Right atrium auricular region (tissue), 2 donors: ENCODE measurements at places on chromosomes 7 and 10. TPM values are rescaled to one million over a fixed set of nuclear protein-coding genes. Genes with fewer than 3 reads are reported as not detected.
A peak's percentile ranks its signal among the peaks of the same experiment; 100 is the strongest.

GRCh38 chr10:132005147-132005546 lies 23.4 kb upstream of the BNIP3 start:
- no peak for DNase-seq
- no peaks in the 10 kb centered on the region for H3K36me3 ChIP-seq
- no peaks in the 10 kb centered on the region for H3K27me3 ChIP-seq
- H3K4me1 ChIP-seq: no peaks in the 10 kb centered on the region
- H3K27ac ChIP-seq: no peak overlapping the region

The SPDYE2 gene
- total RNA-seq: not detected

GRCh38 chr7:70947181-70947580 lies 184.8 kb upstream of the GALNT17 start:
- no peak overlapping the region for H3K4me3 ChIP-seq
- H3K27me3 ChIP-seq: no peaks in the 10 kb centered on the region
- no peaks in the 10 kb centered on the region for H3K4me1 ChIP-seq

The KNDC1 gene
- 1.8 TPM for total RNA-seq

DNA sequence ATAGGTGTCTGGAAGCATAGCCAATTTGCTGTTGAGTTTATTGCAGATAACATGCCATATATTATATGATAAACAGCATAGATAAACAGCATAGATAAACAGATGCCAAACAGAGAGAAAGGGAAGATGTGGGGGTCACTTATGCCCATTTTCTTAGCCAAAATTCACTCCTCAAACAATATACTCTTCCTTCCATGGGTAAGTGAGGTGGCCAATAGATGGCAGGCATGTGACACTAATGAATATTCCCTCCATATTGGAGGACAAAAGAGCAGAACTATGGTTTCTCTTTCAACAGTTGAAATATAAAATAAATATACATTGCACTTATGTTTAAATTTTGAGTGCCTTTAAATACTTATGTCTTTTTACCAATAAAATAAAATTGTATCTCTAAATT lies 1212.8 kb downstream of the REEP3 start:
- no peak overlapping the region for H3K4me3 ChIP-seq
- DNase-seq: no peak
- no peaks in the 10 kb centered on the region for H3K36me3 ChIP-seq
- no peaks in the 10 kb centered on the region for H3K4me1 ChIP-seq
- no peak overlapping the region for H3K27ac ChIP-seq

DNA sequence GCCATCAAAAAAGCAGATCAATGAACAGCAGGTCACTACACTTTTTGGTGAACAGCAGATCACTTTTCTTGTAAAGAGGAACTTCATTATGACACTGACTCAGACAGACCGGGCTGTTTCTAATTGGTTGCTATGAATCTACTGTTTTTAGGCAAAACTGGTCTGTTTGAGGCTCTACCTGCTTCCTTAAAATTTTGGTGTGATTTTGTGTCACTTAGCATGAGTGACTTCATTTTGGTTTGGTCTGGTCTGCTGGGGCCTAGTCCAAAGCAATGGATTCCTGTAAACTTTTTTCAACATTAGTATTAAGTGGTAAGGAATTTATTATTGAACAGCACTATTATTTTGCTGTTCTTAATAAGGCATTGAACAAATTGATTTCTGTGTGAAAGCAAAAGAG lies 41.8 kb upstream of the C10orf71 start:
- no peaks in the 10 kb centered on the region for H3K27me3 ChIP-seq
- H3K4me3 ChIP-seq: no peak overlapping the region
- DNase-seq: no peak

The SRRM3 gene
- total RNA-seq: 27.1 TPM

The CALHM1 gene
- not detected for total RNA-seq

DNA sequence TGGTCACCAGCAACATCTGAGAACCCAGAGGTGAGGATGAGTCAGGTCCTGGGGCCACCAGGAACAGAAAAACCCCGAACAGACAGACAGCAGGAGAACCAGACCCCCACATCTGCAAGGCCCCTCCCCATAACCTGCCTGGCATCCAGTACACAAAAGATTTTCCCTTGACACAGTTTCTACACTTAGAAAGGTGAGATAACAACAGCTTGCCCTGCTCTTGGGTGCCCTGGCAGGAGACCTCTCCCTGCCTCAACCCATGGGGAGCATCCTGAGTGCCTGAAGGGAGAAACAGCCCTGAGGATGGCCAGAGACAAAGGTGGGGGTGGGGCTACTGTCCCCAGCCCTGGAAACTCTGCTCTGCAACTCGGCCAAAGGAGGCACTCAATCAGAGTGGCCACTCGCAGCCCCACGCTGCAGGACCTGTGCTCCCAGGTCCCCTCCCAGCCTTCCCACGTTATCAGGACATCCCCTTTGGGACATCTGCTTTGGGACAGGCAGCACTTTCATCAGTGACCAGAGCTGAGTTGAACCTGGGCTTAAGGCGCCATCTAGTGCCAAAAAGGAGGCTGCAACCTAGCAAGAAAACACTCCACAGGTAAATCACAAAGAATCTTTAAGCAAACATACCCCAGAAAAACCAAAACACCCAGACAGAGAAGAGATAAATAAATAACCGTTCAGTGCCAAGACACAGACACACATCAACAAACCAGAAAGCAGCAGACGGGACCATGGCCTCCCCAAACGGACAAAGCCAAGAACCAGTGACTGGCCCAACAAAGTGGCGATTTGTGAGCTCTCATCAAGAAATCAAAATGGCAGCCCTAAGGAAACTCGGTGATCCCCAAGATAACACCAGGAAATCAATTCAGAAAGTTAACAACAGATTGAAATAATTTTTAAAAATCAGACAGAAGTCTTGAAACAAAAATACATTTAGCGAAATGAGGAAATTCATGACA lies 233.7 kb downstream of the PTPRN2 start:
- H3K36me3 ChIP-seq: no peaks in the 10 kb centered on the region
- no peak overlapping the region for H3K27ac ChIP-seq
- no peak for DNase-seq
- no peak overlapping the region for H3K4me3 ChIP-seq

The CFAP58 gene
- total RNA-seq: 3.5 TPM

The HMX2 gene
- total RNA-seq: not detected

GRCh38 chr7:126791306-126791705 lies 461.4 kb downstream of the GRM8 start:
- no peaks in the 10 kb centered on the region for H3K27me3 ChIP-seq
- DNase-seq: no peak
- no peak overlapping the region for H3K4me3 ChIP-seq
- no peaks in the 10 kb centered on the region for H3K4me1 ChIP-seq
- no peak overlapping the region for H3K27ac ChIP-seq
- no peaks in the 10 kb centered on the region for H3K36me3 ChIP-seq

DNA sequence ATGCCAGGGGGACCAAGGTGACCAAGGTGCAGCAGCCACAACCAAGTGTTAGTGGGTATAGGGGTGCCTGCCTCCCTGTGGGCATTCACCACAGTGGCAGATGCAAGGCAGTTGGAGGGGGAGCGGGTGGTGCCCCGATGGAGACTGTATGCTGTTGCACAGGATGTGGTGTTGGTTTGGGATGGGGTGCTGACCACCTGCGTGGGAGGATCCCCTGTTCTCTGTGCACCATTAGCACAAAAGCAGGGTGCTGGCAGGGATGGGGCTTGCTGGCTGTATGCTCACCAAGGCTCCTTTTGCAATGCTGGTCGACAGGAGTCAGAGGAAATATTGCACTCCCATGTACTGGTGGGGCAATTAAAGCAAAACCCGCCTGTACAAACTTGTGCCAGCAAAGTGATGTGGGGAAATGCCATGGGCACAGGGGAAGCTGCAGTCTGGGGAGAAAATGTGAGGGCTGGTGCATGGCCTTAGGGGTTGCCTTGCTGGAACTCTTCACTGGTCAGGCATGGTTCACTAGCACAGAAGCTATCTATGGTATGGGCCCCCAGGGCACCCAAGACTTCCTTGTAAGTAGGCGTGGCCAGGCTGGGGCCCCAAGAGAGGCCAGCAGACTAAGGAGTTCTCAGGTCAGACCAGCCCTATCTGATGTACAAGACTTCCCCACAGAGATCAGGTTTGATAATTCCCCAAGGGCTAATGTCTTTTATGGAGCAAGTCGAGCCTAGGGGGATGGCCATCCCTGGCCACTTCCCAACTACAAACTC lies 51.9 kb upstream of the GNAT3 start:
- H3K36me3 ChIP-seq: no peaks in the 10 kb centered on the region
- H3K4me3 ChIP-seq: no peak overlapping the region
- no peaks in the 10 kb centered on the region for H3K27me3 ChIP-seq
- H3K4me1 ChIP-seq: no peaks in the 10 kb centered on the region

The TFEC gene
- 2.1 TPM for total RNA-seq

The ATP6V0A4 gene
- total RNA-seq: not detected

The PRKRIP1 gene
- total RNA-seq: 9.8 TPM

GRCh38 chr10:132448248-132448731 lies 51.3 kb downstream of the PWWP2B start:
- H3K27ac ChIP-seq: no peak overlapping the region
- peaks cover 28% of the 10 kb centered on the region for H3K4me1 ChIP-seq
- no peaks in the 10 kb centered on the region for H3K27me3 ChIP-seq
- no peak overlapping the region for H3K4me3 ChIP-seq
- no peak for DNase-seq

GRCh38 chr7:123749537-123749857 lies 694 bp upstream of the WASL start:
- peak; percentile 71 for DNase-seq
- no peaks in the 10 kb centered on the region for H3K36me3 ChIP-seq
- peak overlapping the region; percentile 99 for H3K27ac ChIP-seq
- H3K4me3 ChIP-seq: peak overlapping the region; percentile 95
- no peaks in the 10 kb centered on the region for H3K4me1 ChIP-seq
- no peaks in the 10 kb centered on the region for H3K27me3 ChIP-seq

DNA sequence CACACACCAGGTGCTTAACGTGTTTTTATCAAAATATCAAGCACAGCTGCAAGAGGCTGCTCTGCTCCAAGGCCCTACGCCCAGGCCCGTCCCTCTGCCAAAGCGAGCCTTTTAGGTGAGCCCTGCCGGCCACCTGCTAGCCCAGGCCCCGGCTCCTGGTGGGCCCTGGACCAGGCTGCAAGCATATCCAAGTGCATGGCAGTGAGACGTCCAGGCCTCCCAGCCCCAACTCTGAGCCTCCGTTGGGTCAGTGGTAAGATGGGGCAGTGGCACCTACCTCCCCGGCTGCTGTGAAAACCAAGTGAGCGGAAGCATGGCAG lies 136.2 kb downstream of the LHPP start:
- H3K36me3 ChIP-seq: no peaks in the 10 kb centered on the region
- no peaks in the 10 kb centered on the region for H3K27me3 ChIP-seq
- DNase-seq: no peak
- H3K4me1 ChIP-seq: no peaks in the 10 kb centered on the region
- no peak overlapping the region for H3K27ac ChIP-seq

The NSMCE4A gene
- 34.9 TPM for total RNA-seq

DNA sequence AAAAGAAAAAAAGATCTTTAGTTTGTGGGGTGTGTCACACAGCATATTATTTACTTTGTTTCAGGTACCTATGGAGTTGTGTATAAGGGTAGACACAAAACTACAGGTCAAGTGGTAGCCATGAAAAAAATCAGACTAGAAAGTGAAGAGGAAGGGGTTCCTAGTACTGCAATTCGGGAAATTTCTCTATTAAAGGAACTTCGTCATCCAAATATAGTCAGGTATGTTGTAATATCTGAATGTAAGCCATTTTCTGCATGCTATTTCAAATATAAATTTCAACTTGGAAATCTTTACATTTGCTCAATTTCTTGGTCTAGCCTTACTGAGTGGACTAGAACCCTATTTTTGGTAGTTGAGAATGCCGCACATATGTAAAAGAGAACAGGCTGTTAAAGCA lies 6.4 kb downstream of the CDK1 start:
- H3K4me3 ChIP-seq: no peak overlapping the region
- no peak overlapping the region for H3K27ac ChIP-seq
- no peaks in the 10 kb centered on the region for H3K4me1 ChIP-seq

- DNase-seq: no peak
- no peaks in the 10 kb centered on the region for H3K4me1 ChIP-seq
- H3K27me3 ChIP-seq: no peaks in the 10 kb centered on the region
- no peak overlapping the region for H3K27ac ChIP-seq
- no peak overlapping the region for H3K4me3 ChIP-seq
- H3K36me3 ChIP-seq: no peaks in the 10 kb centered on the region
Observed at GRCh38 chr7:51113962-51114361, 202.6 kb downstream of the COBL start.

DNA sequence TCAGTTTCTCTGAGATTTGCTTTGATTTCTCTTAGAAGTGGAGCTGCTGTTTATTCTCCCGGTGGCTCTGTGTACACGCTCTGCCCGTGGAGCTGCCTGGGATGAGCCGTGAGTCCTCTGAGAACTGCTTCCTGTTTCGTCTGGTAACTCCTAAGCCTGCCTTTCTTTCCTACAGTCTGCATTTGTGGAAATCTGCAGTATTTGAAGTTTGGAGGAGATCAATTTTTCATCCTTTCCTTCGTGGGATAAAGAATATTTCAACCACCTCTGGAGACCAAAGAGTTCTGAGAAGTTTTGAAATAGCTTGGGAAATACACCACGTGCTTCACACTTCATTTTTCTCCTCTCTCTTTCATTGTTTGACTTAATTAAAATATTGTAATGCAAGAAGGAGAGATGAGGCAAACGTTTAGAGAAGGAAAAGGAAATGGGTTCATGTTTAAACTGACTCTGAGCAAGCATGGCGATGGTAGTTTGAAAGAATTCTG lies 311.9 kb downstream of the LRMDA start:
- no peak for DNase-seq
- H3K4me3 ChIP-seq: no peak overlapping the region
- no peaks in the 10 kb centered on the region for H3K4me1 ChIP-seq
- H3K27ac ChIP-seq: no peak overlapping the region

GRCh38 chr7:125654076-125654475 lies 724.5 kb upstream of the POT1 start:
- H3K27me3 ChIP-seq: no peaks in the 10 kb centered on the region
- no peak overlapping the region for H3K27ac ChIP-seq
- no peak overlapping the region for H3K4me3 ChIP-seq
- H3K36me3 ChIP-seq: no peaks in the 10 kb centered on the region
- DNase-seq: no peak
- no peaks in the 10 kb centered on the region for H3K4me1 ChIP-seq

DNA sequence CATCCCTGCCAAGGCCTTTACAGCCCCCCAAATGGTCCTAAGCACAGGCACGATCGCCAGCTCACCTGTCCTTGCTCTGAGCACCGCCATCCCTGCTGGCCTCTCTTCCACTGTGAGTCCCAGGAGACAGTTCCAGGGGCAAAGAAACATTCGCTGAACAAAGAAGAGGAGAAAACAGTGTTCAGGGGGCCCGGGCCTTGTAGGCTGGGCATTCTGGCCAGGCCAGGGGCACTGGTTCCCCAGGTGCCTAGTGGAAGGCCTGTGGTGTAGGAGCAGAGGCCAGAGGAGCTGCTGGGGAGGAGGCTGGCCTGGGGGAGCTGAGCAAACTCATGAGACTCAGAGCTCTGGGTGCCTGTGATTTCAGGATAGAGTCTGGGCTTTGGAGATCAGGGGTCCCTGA lies 22.6 kb downstream of the AQP1 start:
- no peak for DNase-seq
- peaks cover 37% of the 10 kb centered on the region for H3K4me1 ChIP-seq
- H3K4me3 ChIP-seq: no peak overlapping the region
- H3K27ac ChIP-seq: no peak overlapping the region
- no peaks in the 10 kb centered on the region for H3K27me3 ChIP-seq
- H3K36me3 ChIP-seq: no peaks in the 10 kb centered on the region

GRCh38 chr10:118501171-118501570 lies 94.3 kb downstream of the PRLHR start:
- no peaks in the 10 kb centered on the region for H3K36me3 ChIP-seq
- DNase-seq: no peak
- no peaks in the 10 kb centered on the region for H3K27me3 ChIP-seq
- no peak overlapping the region for H3K27ac ChIP-seq
- no peaks in the 10 kb centered on the region for H3K4me1 ChIP-seq
